T-helper 2 cell (primary cell): ENCODE measurements at places on chromosomes 13 and 19.

DNA sequence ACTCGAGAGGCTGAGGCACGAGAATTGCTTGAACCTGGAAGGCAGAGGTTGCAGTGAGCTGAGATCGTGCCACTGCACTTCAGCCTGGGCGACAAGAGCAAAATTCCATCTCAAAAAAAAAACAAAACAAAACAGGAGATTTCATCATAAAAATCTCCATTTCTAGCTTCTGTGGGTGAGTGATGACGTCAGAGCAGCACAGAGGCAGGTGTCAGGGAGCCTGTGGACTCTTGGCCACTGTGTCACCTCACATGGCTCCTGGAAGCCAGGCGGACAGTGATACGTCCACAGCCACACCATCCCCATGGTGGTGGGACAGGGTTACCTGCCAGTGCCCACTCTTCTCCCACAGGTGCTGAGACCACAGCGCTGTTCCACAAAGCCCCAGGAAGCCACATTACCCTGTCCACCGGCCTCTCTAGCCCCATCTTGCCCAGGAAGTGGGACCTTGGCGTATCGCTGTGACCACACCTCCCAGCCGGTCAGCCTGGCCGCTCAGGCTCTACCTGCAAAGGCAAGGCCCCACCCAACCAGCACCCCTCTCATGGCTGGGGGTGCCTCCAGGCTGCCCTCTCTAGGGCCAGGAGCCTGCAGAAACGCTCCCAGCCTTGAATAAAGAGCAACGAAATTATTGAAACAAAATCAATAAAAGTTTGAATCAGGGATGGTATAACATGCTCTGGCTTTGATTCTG lies 2.5 kb upstream of the FXYD3 start:
- DNase-seq = no peak

- no peak for DNase-seq
Measured at GRCh38 chr13:93345770-93346169, 119.2 kb downstream of the GPC6 start.

DNA sequence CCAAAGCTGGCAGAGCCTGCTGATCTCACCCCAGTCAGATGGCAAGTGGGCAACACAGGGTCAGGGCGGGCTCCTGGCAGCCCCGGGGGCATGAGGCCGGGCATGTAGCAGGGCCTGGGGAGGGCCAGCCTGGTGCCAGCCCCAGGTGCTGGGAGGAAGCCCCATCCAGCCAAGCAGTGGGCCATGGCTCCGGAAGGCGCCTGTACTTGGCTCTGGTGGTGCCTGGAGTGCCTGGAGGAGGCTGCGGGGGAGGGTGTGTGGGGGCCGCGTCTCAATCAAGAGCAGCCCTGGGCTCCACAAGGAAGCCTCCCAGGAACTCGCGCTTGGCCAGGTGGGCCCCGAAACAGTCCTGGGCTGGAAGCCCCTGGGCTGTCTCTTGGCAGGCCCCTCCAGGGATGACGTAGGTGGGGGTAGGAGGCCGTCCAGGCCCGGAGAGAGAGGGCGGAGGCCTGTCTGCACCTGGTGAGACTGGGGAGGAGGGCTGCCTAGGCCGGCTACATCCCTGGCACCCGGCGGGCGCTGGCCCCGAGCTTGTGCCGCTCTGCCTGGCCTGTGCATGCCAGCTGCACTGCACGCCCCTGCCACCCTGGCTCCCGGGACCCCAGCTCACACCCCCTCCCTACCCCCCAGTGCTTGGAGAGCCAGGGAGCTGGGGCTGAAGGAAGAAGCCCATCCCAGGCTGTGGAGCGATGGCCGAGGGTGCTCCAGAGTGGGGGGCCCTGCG lies 45.9 kb downstream of the COMP start:
- DNase-seq = no peak

DNA sequence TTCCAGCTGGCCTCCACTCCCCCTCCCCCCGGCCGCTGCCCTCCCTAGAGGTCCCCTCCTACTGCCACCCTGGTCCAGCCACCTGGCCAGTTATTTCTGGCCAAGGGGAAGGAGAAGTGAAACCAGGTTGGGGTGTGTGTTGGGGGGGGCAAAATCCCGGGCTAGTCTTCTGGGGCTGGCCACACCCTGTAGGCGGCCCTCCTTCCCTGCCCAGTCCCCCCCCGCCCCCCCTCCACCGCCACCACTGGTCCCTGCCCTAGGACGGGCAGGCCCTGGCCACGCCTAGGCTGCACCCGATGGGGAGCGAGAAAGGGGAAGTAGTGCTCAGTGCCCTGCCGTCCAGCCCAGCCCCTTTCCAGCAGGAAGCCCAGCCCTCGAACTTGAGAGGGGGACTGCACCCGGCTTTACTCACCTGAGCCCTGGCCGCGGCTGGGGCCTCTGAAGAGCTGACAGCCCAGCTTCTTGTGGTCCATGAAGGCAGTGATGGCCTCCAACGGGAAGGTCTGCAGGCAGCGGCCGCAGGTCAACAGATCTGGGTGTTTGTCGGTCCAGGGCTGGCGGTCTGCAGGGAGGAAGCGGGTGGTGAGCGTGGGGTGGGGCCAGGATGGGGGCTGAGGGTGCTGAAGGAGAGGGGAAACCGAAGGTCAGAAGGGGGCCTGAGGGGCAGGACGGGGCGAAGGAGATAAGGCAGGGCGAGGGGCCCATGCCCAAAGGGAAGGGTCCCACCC lies 813 bp downstream of the ZNF296 start:
- no peak for DNase-seq

DNA sequence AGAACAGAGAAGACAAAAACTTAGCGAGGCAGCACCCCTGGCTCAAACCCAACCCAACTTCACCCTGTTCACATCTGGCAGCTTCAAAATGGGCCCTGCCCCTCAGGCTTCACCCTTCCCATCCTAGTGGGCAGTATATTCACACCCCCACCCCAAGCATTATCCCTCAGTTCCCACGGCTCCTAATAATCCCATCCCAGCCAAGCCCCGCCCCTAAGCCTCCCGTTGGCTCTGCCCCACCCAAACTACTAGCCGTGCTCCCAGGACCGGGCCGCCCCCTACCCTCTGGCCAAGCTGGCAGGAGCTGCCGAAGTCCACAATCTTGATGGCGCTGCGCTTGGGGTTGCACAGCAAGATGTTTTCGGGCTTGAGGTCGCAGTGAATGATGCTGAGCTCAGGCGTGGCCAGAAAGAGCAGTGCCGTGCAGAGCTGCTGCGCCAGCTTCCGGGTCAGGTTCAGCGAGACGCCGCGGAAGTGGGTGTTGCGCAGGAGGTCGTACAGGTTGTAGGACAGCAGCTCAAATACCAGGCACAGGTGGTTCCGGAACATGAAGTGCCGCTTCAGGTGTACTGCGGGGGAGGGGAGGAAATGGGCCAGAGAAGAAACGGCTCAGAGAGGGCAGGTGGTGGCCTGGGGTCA lies 5.8 kb downstream of the DYRK1B start:
- peak; percentile 34 for DNase-seq

- DNase-seq = no peak
Measured at GRCh38 chr19:1062387-1063029, 4.5 kb upstream of the ARHGAP45 start.

DNA sequence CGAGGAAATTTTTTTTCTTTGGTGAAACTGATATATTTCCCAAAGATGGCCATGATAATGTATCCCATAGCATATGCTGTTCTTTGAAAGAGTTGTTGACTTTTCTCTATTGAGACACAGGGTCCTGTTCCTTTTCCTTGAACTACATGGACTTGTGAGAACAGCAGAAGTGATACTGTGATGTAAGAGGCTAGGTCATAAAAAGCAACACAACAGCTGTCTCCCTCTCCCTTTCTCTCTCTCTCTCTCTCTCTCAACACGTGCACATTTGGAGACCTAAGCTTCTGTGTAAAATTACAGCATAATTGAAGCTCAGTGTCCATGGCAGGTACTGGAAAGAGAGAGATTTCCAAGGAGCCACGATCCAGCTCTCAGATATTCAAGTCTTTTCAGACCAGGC lies 1712.4 kb downstream of the EFNB2 start:
- no peak for DNase-seq

- DNase-seq = no peak
Measured at GRCh38 chr13:109734002-109734785, 52.2 kb downstream of the IRS2 start.
